ENCODE measurements at places on chromosomes 12 and 14.

DNA sequence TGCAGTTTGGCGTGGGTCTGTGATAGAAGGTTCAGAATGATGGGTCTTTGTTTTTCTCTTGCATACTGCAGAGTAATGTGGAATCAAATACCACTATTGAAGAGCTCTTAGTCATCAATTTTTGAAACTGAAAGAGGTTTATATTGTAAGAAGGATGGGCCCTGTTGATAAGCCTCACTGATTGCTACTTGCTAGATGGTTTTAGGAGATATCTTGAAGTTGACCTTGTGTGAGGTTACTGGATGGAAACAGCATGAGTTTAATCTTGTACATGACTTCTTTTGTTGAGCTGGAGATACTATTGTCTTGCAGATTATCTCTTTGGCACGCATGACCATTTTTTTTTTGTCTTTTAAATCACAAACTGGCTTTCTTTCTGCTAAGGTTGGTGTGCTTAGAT lies 13.8 kb downstream of the BICD1 start:
- no peak for DNase-seq

- no peak for DNase-seq
Observed at GRCh38 chr14:72887514-72887913, 6.4 kb downstream of the DPF3 start.

DNA sequence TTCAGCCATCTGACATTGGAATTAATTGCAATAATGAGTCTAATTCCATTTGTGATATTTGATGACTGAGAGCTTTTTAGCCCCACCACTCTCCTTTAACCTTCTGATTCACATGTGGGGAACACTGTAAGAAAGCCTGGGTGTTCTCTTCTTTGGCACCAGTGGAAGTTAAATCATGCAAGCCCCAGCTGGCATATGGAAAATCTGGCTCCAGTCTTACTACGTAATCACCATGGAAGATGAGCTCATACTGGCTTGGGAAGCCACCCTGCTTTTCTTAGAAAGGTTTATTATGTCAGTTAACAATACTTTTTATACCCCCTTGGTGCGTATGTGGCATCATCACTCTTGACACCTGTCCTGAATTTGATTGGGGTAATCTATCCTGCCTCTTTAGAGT lies 479.3 kb downstream of the SLC16A7 start:
- no peak for DNase-seq

DNA sequence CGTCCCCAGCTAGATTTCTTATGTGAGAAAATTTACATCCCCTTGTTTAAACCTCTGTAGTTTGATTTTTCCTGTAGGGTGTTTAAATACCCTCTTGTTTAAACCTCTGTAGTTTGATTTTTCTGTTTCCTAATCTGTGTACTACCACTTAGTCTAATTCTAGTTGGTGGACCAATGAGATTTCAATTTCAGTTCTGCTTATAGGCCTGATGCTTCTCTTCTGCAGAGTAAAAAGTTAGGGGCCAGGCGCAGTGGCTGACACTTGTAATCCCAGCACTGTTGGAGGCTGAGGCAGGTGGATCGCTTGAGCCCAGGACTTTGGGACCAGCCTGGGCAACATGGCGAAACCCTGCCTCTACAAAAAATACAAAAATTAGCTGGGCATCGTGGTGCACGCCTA lies 11.5 kb downstream of the UBC start:
- DNase-seq = no peak

DNA sequence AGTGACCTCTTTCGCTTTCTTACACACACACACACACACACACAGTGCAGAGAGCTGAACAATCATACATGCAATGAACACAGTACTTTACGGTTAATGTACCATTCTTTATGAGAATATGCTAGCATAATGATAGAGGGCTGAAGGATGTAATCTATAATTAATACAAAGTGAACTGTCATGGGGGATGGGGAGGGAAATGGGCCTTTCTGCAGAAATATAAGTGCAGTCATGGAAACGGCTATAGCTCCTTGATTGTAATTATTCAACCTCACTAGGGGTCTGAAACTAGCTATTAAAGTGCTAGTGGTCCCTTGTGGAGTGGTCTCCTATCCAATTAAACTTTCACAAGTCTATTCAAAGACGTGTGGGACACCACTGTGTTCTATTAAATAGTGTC lies 443.2 kb upstream of the FOXG1 start:
- no peak for DNase-seq

- DNase-seq = peak; percentile 34
Observed at GRCh38 chr14:68780358-68781160, 12.3 kb downstream of the ZFP36L1 start.

DNA sequence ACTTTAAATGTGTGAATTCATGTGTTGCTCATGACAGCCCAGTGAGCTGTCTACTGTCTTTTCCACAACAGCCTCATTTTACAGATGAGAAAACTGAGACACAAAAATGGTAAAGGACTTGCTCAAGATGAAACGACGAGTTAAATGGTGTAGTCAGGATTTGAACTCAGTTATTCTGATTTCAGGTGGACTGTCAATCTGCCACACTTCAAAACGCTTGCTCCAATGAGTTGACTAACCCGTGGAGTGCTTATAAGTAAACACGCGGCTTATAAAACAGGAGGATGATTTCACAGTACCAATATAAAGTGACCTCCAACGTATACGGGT lies 652 bp upstream of the POLE2 start:
- DNase-seq = no peak

DNA sequence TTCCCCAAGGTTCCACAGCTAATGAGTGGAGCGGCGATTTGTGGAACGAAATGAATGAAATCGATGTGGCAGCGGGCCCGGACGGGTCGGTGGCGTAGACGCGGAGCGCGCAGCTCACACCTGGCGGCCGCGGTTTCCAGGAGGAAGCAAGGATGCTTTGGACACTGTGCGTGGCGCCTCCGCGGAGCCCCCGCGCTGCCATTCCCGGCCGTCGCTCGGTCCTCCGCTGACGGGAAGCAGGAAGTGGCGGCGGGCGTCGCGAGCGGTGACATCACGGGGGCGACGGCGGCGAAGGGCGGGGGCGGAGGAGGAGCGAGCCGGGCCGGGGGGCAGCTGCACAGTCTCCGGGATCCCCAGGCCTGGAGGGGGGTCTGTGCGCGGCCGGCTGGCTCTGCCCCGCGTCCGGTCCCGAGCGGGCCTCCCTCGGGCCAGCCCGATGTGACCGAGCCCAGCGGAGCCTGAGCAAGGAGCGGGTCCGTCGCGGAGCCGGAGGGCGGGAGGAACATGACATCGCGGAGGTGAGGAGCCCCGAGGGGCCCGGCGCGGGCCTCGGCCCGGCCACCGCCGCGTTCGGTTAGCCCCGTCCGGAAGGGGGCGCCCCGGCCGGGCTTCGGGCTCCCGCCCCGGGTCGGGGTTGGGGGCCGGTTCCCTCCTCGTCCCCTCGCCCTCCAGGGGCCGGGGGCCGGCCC lies at the start of gene PTPN11:
TSS of gene PTPN11 (plus strand) at position 340 of the 689 bp plus-strand sequence. CDS start at position 505, 165 bp downstream.
- peak; percentile 94 for DNase-seq

GRCh38 chr14:103296987-103297386 lies 37.0 kb upstream of the EIF5 start:
- DNase-seq = no peak

- no peak for DNase-seq
Observed at GRCh38 chr12:56768424-56768823, 5.3 kb downstream of the HSD17B6 start.

DNA sequence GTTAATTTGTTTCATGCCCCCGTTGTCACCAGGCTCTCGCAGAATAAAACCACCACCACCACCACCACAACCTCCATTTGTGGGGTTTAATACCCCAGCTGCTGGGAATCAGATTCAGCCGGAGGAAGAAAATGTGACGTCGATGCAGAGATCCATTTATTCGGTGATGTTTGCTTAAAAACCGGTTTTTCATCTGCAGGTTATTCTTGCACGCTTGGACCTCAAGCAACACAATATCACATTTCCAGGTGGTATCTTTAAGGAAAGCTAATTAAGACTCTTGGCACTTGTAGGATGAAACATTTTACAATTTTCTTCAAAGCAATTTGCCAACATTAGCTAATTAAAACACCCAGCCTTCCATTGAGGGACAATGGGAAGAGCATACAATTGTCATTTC lies 39.8 kb downstream of the SPRING1 start:
- no peak for DNase-seq

GRCh38 chr12:128743916-128744315 lies 79.8 kb downstream of the SLC15A4 start:
- no peak for DNase-seq

DNA sequence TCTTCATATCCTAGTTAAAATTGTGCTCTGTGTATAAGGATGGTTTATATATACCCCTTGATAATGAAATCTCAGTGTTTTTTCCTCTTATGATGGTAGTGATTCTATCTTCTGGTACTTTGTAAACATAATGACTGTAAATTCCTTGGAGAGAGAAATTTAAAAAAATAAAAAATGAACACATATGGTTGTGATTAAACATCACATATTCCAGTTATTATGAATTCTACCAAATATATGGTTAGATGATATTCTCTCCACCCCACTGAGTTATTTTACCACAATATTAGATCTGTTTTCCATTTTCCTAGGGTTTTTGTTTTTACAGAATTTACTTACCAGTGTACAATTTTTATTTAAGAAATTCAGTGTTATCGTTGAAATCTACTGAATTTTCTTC lies 481.9 kb upstream of the NOVA1 start:
- DNase-seq = no peak

GRCh38 chr12:82876075-82876474 lies 189.4 kb downstream of the TMTC2 start:
- DNase-seq = no peak

GRCh38 chr12:8077207-8077606 lies 4.9 kb upstream of the NECAP1 start:
- DNase-seq = no peak

DNA sequence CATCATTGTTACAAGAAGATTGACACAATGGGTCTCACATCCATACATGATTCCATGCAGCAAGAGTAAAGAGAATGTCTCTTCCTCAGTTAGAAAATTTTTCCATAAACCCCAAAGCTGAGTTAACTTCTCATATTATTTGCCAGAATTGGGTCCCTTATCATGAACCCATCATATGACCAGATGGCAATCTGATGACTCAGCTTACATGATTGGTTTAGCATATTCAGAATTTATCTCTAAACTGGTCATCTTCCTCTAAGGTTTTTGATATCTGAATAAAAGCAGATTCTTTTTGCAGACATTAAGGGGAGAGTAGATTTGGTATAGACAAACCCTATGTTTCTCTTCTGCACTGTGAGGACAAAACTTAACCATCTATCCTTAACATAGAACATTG lies 174.9 kb downstream of the PIK3C2G start:
- no peak for DNase-seq

GRCh38 chr14:53019406-53019805 lies 68.6 kb upstream of the FERMT2 start:
- DNase-seq = no peak

DNA sequence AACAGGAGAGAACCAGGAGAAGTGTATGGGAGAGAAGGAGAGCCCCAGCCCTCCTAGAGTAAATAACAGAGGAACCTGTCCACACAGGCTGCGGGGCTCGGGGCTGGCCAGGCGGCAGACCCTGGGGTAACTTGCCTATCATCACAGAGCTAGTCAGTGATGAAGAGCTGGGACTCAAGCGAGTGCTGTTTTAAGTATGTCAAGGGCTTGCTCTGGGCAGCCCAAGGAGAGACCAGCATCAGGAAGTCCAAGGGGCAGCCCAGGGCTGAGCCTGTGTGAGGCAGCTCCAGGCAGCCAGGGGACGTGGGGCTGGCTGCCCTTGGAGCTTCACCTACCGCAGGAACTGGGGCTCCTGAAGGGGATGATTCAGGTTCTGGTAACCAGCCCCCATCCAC lies 10.0 kb downstream of the VWF start:
- no peak for DNase-seq

- DNase-seq = no peak
Observed at GRCh38 chr12:51869931-51870330, 18.0 kb upstream of the ANKRD33 start.

DNA sequence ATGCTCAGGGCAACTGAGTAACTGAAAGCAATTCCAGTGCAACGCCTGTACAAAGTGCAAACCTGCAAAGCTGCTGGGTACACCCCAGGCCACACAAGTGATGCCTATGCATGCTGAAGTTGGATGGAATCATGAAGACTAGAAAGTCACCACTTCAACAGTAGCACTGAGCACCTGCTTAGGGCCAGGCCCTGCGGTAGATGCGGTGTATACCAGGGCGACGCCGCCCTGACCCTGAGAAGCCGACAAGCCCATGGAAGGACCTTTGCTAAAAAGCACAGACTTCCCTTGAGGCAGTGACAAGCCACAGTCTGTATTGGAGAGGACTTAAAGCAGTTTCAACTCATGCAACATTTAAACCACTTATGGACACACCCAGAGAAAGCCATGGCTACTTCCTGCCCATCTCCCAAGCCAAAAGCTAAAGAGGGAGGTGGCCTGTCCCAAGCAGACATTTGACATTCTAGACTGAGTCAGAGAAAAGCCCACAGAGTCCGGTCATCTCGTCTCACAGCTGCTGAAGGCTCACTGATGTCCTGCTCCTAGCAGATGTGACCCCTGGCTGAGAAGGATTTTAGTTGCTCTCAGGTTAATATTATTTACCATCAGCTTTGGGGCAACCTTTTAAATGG lies 843.9 kb upstream of the TMEM132C start:
- DNase-seq = no peak

GRCh38 chr12:5718073-5718472 lies 227.0 kb downstream of the ANO2 start:
- DNase-seq = no peak

- no peak for DNase-seq
Observed at GRCh38 chr12:126182619-126183236, 1117.5 kb downstream of the AACS start.

DNA sequence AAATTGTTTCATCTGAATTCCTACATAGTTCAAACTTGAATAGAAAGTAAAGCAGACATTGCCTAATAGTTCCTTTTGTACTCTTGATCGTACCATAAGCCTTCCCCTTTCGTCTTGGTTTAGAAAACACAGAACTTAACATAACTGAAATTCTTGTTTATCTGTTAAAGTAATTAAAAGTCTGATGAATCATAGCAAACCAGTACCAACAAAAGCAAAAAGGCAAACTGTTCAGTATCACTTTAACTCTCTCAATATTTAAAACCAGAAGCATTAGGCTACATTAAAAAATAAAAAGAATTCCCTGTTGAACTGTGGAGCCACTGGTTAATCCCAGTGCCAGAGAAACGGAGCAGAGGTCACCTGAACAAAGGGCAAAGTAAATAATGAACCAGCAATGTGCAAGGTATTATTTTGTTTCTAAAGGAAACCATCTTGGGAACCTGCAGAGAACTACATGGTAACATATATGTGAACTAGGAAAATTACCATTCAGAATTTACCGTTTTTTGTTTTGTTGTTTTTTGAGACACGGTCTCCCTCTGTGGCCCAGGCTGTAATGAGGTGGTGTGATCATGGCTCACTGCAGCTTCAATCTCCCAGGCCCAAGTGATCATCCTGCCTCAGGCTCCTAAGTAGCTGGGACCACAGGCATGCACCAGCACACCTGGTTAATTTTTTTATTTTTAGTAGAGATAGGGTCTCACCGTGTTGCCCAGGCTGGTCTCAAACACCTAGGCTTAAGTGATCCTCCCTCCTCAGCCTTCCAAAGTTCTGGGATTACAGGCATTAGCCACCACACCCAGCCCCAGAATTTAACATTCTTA lies 17.1 kb upstream of the HIGD1C start:
- DNase-seq = no peak

Measured in CD4-positive, alpha-beta memory T cell (primary cell).